CD8-positive, alpha-beta memory T cell (primary cell): ENCODE measurements at places on chromosomes 7 and 10. TPM values are rescaled to one million over a fixed set of nuclear protein-coding genes. Genes with fewer than 3 reads are reported as not detected.

Gene SCD
- total RNA-seq, result 43.9 TPM

- no peaks in the 10 kb centered on the region for H3K4me1 ChIP-seq
- H3K27me3 ChIP-seq, result no peaks in the 10 kb centered on the region
- H3K36me3 ChIP-seq, result no peaks in the 10 kb centered on the region
- DNase-seq, result no peak
- no peak overlapping the region for H3K4me3 ChIP-seq
Measured at GRCh38 chr10:89371079-89371478, 6.8 kb upstream of the IFIT1B start.

Gene HIF1AN
- total RNA-seq, result 52.8 TPM

GRCh38 chr7:135862586-135863340 is 114.2 kb upstream of the FAM180A start:
- no peaks in the 10 kb centered on the region for H3K36me3 ChIP-seq
- H3K27me3 ChIP-seq, result no peaks in the 10 kb centered on the region
- H3K4me1 ChIP-seq, result no peaks in the 10 kb centered on the region
- no peak overlapping the region for H3K27ac ChIP-seq

GRCh38 chr10:15370856-15371701 is at the start of gene FAM171A1:
TSS of gene FAM171A1 (minus strand) at chr10:15371289. CDS start at chr10:15371052, 237 bp downstream.
- peaks cover 10% of the 10 kb centered on the region for H3K27me3 ChIP-seq
- H3K4me1 ChIP-seq, result peaks cover 5% of the 10 kb centered on the region
- no peaks in the 10 kb centered on the region for H3K36me3 ChIP-seq
- DNase-seq, result peak; percentile 46
- peak within 1 kb of the TSS; percentile 47 for H3K27ac ChIP-seq
- peak within 1 kb of the TSS; percentile 30 for H3K4me3 ChIP-seq

DNA sequence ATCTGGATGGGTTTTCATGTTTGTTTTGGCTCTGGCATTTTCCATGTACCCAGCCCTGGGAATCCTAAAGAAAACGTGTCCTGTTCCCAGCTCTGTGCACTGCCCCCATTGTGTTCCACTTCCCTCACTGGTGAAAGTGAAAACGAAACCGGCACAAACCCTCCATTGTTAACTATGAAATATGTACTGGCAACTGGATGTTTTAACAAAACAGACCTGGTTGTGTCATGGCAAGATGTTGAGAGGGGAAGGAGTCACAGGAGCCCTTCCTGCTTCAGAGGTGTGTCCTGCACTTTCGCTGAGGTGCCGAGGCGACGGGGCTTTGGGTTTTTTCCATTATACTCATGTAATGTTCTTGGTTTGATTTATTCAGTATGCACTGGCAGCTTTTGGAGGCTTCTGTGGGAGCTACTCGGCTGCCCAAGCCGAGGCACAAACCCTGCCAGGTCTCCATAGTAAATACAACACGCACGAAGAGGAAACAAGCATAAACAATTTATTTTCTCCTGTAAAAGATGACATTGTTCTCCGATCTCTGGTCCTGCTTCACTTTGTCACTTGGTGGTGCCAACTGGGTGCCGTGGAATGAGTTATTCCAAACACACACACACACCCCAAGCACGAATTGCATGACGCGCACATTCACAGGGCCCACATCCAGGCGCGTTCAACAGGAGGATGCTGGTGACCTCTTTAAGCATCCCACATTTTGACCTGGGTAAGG is 118.2 kb downstream of the CDK6 start:
- DNase-seq, result peak; percentile 5
- no peaks in the 10 kb centered on the region for H3K27me3 ChIP-seq
- H3K36me3 ChIP-seq, result no peaks in the 10 kb centered on the region
- H3K4me1 ChIP-seq, result peaks cover 15% of the 10 kb centered on the region

Gene AKR1C8
- 0.20 TPM for total RNA-seq

GRCh38 chr7:55165176-55165861 is 146.5 kb downstream of the EGFR start:
- H3K27ac ChIP-seq, result no peak overlapping the region
- H3K4me1 ChIP-seq, result no peaks in the 10 kb centered on the region
- no peaks in the 10 kb centered on the region for H3K27me3 ChIP-seq
- H3K36me3 ChIP-seq, result no peaks in the 10 kb centered on the region

DNA sequence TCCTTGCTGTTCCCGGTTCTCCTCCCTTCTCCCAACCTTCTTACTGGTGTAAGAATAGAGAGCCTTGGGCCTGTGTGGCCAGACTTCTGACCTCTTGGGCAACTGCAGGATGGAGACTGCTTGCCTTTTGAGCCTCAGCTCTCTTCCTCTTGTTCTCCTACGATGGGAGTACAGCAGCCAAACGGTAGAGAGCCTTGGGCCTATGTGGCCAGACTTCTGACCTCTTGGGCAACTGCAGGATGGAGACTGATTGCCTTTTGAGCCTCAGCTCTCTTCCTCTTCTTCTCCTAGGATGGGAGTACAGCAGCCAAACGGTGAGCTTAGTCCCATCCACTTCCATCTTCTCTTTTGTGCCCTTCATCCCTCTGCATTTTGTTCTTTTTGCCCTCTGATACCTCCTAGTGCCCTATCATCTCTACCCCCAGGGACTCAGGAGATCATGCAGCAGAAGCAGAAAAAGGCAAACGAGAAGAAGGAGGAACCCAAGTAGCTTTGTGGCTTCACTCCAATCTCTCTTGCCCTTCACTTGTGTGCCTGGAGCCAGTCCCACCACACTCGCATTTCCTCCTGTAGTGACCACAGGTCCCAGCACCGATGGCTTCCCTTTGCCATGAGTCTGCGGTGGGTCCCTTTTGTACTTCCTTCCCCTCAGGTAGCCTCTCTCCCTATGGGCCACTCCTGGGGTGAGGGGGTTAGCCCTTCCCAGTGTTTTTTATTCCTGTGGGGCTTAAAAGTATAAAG is 15.3 kb downstream of the SLC25A13 start:
- H3K27ac ChIP-seq, result no peak overlapping the region
- peaks cover 7% of the 10 kb centered on the region for H3K4me1 ChIP-seq
- H3K4me3 ChIP-seq, result no peak overlapping the region
- H3K27me3 ChIP-seq, result no peaks in the 10 kb centered on the region

Gene ALDH18A1
- 89.6 TPM for total RNA-seq

Gene GIMAP6
- 44.9 TPM for total RNA-seq

Gene KCNMA1
- 0.20 TPM for total RNA-seq

DNA sequence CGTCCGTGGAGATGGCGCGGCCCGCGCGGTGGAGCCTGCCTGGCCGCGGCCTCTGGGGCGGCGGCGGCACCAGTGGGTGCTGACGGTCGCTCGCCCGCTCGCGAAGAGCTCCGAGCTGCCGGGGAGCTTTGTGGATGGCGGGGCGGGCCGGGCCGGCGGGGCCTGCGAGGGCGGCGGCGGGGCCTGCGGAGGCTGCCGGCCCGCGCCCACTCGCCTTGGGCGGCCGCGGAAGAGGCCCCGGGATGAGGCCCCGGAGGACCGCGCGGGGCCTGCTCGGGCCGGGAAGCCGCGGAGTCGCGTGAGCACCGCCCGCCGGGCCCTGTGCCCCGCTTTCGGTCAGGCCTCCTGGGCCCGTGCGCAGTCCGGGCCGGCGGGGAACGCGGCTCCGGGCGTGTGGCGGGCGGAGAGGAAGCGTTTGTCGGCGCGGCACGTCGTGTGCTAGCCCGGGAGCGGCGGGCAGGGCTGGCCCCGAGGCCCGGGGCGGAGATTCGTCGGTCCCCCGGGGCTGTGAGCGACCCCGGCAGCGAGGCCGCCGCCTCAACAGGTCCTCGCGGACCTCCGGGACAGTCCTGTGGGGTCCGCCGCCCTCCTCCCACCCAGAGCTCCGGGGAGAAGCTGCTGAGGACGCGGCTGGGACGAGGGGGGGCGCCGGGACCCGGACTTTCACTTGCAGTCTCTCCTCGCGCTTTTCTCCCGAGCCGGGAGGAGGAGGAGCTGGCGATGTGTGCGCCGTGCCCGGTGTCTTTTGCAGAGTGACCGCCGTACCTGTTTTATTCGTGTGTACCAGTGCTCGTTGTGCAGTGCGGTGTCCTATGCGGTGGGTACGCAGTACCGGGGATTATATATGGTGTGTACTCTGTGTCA is 578 bp downstream of the ZMYND11 start:
- no peaks in the 10 kb centered on the region for H3K27me3 ChIP-seq
- H3K27ac ChIP-seq, result peak overlapping the region; percentile 77
- peaks cover 24% of the 10 kb centered on the region for H3K4me1 ChIP-seq
- H3K4me3 ChIP-seq, result peak overlapping the region; percentile 82
- H3K36me3 ChIP-seq, result no peaks in the 10 kb centered on the region

Gene CADPS2
- total RNA-seq, result not detected
